ENCODE measurements at places on chromosomes 3 and 15.
A peak's percentile ranks its signal among the peaks of the same experiment; 100 is the strongest.

DNA sequence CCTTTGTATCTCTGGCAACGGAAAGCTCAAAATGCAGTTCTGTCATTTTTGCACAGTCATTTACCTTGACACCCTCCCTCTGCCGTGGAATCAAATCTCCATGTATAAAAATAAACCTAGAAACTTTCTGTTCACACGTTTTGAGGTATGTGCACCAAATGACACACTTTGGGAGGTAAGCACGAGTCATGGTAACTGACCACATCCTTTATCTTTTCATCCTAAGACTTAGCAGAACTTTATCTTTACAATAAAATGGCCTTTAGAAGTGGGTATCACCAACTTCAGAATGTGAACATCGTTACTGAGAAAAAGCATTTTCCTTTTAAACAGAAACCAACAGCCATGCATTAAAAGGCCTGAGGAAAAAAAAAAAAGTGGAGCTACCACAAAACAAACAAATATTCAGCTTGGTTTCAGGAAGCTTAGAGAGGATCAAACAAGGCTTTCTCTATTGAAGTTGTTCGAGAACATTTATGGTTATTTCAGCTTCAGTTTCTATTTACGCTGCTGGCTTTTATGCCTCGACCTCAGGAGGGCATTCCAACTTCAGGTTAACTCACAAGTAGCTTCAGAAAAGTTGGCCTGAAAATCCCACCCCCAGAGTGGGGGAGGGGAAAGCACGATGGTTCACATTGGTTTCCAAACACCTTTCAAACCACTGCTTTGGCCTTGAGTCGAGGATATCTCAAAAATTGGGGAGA lies 171.1 kb upstream of the ICE2 start:
- DNase-seq, result peak; percentile 55

DNA sequence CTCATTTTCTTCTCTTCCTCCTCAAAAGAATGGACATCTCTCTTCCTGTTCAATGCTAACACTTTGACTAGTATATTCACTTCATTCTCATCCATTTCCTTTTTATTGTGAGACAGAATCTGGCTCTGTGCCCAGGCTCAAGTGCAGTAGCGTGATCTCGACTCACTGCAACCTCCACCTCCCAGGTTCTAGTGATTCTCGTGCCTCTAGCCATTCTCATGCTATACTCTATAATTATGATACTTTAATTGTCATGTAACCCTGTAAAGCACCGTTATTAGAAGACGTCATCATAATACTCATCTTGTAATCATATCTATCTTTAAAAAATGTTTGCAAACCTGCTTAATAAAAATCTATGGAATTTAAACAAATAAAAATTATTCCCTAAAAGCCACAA lies 107.0 kb downstream of the SHOX2 start:
- no peak for DNase-seq

GRCh38 chr15:47908486-47908885 lies 191.2 kb downstream of the SEMA6D start:
- DNase-seq, result no peak

DNA sequence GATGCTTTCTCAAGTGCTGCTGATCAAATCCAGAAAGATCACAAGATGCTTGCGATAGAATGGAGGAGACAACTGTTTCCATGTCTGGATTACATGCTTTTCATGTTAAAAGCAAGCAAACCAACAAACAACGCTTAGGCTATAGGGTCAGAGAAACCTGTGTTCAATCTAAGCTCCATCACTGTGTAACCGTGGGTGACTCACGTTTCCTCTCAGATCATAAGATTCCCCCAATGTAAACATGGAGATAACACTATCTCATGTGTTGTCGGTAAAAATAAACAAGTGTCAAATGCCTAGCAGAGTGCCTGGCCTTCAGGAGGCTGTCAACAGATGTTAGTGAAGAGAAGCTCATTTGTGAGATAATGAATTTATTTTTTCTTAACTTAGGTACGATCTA lies 907.8 kb downstream of the NTRK3 start:
- no peak for DNase-seq

DNA sequence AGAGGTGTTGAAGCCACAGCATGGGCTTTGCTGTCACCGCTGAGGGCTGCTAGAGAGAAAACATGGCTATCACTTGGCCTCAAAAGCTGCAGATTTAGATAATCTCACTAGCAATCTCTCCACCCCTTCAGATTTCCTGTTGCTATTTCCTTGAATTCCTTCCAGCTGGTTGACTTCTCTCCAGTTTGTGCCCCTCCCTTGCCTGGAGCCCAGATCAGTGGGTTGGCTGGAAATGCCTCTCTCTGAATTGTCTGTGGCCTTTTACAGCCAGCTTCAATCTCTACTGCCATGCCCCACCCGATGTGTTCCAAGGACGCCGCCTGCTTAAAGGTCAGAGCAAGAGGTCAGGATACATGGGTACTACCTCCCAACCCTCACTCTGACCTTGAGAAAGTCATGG lies 294.1 kb downstream of the NTRK3 start:
- DNase-seq, result no peak

- DNase-seq, result no peak
Observed at GRCh38 chr3:167861649-167862048, 126.1 kb downstream of the SERPINI1 start.

DNA sequence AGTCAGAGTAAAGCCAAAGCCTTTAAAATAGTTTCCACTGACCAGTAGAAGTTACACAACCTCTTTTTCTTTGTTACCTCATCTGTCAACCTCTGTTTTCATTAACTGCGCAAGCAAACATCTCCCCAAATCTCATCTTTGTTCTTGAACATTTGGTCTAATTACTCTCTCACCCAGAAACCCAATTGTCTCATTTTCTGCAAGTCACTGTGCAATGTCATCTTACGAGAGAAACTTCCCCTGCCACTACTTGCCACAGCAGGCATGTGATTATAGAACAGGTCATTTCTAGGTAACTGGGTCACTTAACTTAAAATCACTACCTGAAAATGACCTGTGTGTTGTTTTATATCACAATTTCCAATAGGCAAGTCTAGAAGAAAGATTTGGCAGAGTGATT lies 159.4 kb downstream of the SI start:
- DNase-seq, result no peak

DNA sequence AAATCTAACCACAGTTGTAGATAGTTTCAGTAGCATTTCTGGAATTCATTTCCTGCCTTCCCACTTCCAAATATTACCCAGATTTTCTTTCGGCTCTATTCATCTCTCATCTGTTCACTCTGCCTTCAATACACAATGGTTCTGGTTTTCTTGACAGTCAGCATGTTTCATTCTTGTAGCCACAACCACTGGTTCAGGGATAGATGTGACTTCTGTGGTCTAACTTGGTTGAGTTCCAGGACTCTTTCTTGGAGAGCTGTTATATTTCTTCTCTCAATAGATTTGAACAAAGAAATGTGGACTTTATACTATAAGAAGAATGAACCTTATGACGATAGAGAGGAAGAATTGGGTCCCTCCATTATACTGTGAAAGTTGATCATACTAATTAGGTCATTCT lies 228.8 kb downstream of the NSUN3 start:
- no peak for DNase-seq

DNA sequence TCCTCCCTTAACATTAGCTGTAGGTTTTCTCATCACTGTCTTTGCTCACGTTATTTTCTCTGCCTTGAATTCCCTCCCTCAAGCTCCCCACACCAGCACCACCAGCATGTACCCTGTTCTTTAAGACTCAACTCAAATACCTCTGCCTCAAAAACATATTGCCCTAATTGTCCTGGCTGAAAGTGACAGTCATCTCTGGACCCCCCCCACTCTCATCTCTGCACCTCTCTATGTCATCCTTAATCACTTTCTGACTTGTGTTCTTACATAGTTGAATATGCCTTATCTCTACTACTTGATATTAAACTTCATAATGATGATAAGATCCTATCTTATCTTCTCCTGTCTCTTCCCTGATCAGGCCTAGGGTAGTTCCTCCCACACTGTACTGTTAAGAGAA lies 345.2 kb upstream of the TPRG1 start:
- no peak for DNase-seq

GRCh38 chr3:120506828-120507774 lies 56.3 kb upstream of the FSTL1 start:
- DNase-seq, result no peak

GRCh38 chr3:158864492-158864891 lies 62.6 kb downstream of the MFSD1 start:
- DNase-seq, result no peak

DNA sequence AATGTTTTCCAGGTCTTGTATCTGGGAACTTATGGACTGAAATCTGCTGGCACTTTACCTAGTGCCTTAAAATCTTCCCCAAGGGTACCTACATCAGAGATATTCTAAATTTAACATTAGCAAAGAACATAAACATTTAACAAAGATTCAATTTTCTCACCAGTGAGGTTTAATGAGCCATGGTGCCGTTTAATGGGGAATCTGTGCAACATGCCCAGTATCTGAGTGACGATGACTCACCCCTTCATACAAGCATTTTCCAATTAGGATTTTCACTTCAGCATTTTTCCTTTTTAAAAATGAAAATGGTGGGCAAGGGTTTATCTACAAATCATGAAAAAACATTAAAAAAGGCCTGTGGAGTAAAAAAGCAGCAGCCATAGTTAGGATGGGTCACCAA lies 189.4 kb downstream of the SLC9A9 start:
- no peak for DNase-seq

DNA sequence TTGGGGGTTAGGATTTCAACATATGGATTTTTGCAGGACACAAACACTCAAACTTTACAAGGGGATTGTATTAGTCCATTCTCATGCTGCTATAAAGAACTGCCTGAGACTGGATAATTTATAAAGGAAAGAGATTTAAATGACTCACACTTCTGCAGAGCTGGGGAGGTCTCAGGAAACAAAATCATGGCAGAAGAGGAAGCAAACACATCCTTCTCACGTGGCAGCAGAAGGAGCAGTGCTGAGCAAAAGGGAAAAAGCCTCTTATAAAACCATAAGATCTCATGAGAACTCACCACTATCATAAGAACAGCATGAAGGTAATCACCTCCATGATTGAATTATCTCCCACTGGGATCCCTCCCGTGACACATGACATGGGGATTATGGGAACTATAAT lies 1183.1 kb downstream of the ZPLD1 start:
- no peak for DNase-seq

- DNase-seq, result no peak
Observed at GRCh38 chr3:107939691-107940442, 151.0 kb downstream of the CD47 start.

DNA sequence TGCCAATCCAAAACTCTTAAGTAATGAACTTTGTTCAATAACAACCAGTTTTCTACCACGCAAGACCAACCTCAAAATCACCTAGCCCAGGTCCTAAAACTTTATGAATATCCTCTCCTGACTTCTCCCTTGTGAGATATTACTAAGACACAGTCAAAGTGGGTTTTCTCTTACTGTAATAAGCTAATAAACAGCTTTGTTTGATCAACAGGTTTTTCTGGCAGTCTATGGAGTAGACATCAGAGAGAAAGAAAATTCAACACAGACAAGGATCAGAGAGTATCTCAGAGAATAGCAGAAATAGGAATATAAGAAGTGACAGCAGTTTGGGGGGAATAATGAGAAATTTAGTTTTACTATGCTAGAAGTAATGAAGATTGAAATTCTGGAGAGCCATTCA lies 79.6 kb downstream of the NR2E3 start:
- no peak for DNase-seq

DNA sequence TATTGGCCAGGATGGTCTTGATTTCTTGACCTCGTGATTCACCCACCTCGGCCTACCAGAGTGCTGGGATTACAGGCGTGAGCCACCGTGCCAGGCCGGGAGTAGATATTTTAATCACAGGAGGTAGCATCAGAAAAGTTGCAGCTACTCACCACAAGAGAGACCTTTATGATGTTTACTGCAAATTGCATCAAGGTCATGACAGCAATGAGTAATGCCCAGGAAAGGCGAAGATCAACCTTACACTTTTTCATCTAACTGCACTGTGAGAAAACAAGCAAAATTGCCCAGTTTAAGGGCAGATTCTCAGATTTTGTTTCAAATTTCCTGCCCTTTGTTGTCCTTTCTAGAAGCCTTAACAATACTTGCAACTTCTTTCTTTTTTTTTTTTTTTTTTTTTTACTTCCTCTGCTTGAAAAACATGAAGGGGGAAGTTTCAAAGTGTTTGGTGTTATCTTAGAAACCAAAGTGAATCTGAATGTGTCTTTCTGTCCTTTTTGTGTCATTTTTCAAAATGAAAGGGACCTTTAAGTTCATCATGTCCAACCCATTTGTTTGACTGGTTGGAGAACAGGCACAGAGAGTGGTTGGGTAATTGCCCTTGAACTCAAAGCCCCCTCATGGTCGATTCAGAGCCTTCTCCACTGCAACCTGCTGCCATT lies 25.0 kb downstream of the TGFBR2 start:
- peak; percentile 79 for DNase-seq

DNA sequence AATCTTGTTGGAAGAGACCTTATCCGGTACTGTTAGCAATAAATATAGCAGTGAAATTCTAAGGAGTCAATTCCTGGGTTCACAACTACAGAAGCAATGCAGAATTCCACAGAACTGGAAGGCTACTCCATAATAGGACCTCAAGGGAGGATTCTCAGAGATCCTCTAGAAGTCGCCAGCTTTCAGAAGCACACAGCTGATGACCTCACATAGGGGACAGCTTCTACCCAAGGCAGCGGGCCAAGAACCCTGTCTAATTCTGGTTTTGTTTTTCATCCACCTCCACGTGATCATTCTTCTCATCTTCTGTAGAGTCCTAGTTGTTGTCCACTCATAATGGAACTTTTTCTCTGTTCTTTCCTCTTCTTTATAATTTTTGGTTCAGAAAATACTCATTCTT lies 99.4 kb downstream of the ERC2 start:
- DNase-seq, result no peak

DNA sequence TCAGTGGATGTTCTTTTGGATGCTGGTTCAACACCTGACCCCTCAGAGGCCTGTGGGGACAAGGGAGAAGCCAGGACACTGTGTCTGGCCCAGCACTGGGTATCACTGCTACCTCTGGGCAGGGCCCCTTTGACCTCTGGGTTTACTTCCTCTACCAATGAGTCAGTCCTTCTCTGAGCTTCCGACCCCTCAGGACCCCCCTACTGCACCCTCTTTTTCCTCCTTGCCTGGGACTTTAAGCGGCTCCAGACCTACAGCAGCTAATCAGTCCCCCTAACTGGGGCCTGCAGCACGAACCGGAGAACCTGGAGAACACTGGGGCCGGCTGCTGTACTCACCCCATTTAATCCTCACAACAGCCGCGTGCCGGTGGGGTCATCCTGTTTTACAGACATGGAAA lies 3.8 kb downstream of the CHST14 start:
- no peak for DNase-seq

DNA sequence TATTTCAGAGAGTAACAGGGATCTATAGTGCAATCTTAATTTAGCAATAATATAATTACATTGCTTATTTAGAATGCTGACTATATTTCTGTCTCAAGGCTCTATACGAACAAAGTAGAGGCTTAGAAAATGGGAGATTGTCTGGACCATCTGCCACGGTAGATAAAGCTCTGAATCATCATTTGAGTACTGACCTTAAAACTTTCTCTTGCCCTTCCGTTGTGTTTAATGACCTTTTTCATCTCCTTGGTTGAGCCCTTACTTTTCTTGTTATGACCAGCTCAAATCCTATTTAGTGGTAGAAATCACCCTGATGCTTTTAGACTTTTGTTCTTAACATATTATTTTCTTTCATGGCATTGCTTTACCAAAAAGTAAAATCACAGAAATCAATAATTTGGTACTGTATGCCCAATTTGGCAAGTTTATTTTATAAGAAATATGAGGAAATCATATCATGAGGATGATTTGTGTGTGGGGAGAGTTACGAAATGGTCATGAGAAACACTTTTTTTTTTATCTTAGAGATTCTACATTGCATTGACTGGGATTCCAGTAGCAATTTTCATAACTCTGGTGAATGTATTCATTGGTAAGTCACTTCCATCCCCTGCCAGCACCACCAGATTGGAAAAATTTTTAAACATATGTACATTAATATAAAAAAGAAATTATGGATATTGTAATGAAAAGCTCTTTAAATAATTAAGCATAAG lies 11.0 kb downstream of the NDUFB5 start:
- no peak for DNase-seq
